Nucleus accumbens (tissue), 56 donors: ENCODE measurements at places on chromosomes 1 and 21.

- no peak for DNase-seq
These were observed 17.3 kb downstream of the RPS6KA1 start for GRCh38 chr1:26546819-26547218.

DNA sequence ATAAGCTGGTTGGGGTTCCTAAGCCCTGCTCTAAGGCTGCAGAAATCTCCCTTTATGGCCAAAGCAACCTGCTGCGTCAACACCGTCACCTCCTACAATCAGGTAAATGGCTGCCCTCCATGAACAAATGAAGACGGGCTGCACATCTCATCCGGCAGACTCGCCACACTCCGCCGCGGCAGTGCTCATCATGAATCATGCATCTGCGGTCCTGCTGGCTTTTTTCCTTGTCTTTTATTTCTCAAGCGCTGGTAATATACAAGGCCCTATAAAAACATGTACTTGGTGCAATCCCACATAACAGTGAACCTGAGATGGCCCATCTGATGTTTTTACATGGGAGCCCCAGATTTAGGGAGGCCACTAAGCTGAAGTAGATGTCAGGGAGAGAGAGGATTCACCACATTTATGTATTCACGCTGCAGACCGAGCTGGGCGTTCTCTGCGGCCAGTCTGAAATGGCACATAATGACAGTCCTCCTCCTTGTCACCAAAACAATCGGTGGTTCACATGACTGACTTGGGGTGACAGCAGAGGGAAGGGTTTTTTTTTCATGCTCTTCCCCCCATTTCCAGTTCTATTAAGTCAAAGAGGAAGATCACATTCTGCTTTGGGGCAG is 91.6 kb downstream of the KAZN start:
- no peak for DNase-seq

- DNase-seq = peak; percentile 38
These were observed 46.2 kb upstream of the BCL9 start for GRCh38 chr1:147494998-147495580.

DNA sequence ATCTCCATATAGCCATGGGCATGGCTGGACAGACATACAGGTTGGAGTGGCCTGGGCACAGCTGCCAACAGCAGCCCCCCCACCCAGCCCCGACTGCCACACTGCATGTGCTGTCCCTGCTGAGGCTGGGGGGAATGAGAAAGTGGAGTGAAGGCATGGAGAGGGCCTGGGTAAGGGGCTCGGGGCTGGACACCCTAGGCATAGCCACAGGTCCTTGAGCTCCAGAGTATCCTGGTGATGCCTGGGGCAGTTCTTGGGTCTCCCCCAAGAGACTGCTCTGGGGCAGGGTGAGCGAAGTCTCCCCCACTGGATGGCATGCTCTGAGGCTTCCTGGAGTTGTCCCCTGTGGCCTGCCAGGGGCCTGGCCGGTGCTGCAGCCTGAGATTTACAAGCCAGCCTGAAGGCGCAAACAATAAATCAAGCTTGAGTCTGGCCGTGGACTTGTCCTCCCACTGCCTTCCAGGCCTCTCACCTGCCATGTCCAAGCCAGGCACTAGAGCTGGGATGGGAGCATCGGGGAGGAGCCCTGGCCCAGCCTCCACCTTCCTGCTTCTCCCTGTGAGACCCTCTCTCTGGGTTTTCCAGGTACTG is 53.6 kb downstream of the FOXO6 start:
- DNase-seq = no peak

DNA sequence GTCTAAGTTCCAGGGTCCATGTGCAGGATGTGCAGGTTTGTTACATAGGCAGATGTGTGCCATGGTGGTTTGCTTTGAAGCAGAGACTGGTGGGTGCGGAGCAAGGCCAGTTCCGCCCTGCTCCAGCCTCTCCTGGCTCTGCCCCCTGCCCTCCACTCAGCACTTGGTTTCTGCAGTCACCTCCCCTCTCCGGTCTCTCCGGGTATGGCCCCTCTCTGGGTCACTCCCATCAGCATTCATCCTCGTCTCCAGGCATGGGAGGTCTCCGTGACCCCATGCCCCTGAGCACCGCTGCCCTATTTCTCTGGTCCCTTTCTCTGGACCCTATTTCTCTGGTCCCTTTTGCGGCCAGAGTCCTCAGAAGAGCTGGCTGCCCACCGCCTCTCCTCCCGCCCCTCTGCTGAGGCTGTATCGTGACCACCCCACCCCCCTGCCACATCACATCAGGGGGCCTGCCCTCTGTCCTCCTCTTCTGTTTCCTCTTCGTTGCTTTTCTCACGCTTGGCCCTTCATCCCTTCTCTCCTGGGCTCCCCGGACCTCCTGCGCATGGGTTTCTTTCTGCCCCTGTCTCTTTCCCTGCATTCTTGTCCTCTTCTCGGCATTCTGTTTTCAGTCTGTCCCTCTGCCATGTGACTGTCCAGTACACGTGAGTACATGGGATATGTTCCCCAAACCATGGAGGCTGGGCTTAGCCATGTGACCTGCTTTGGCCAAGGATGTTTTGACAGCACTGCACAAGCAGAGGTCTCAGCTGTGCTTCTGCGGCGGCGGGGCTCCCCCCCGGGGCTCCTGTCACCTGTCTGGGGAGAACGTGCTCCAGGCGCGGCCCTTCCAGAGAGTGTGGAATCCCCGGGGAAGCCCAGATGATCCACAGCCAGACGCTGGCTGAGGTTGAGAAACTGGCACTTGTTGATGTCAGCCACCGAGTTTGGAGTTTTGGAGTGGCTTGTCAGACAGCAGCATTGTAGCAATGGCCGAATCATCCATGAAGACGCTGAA is 54.4 kb upstream of the C1orf174 start:
- DNase-seq = no peak

- DNase-seq = no peak
These were observed 58.9 kb downstream of the TGFBR3 start for GRCh38 chr1:91827087-91827458.

DNA sequence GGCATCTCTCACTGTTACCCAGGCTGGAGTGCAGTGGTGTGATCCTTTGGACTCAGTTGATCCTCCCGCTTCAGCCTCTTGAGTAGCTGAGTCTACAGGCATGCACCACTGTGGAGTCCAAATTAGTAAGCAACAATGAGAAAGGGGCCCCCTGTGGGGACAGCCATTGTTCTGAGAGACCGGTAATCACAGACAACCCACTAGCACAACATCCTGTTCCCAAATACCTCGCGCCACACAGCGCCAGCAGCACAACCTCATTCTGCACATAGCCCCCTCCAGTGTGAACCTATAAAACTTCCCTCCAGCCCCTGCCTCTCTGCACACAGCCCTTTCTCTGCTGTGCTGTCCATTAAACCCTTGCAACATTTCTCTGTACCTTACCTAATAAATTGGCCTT is 226.4 kb downstream of the DYRK1A start:
- no peak for DNase-seq

- no peak for DNase-seq
These were observed 534.3 kb upstream of the OLFM3 start for GRCh38 chr1:102531036-102531435.

DNA sequence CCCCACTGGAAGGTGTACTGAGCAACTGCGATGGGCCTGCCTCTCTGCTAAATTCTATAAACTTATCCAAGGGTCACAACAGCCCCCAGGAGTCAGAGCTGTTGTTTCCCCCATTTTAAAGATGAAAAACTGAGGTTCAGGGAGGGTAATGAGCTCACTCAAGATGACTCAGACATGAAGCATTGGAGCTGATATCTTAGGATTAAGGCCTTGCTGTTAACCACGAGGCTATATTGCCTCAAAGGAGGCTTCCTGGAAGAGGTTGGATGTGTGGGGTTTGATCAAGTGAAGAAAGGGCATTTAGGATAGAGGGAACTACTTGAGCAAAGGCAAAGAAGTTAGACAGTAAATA is 6.7 kb downstream of the LDLRAP1 start:
- no peak for DNase-seq

- DNase-seq = no peak
These were observed 28.4 kb upstream of the NPPB start for GRCh38 chr1:11886986-11887665.

GRCh38 chr1:200374569-200375295 is 35.1 kb downstream of the ZNF281 start:
- DNase-seq = no peak

DNA sequence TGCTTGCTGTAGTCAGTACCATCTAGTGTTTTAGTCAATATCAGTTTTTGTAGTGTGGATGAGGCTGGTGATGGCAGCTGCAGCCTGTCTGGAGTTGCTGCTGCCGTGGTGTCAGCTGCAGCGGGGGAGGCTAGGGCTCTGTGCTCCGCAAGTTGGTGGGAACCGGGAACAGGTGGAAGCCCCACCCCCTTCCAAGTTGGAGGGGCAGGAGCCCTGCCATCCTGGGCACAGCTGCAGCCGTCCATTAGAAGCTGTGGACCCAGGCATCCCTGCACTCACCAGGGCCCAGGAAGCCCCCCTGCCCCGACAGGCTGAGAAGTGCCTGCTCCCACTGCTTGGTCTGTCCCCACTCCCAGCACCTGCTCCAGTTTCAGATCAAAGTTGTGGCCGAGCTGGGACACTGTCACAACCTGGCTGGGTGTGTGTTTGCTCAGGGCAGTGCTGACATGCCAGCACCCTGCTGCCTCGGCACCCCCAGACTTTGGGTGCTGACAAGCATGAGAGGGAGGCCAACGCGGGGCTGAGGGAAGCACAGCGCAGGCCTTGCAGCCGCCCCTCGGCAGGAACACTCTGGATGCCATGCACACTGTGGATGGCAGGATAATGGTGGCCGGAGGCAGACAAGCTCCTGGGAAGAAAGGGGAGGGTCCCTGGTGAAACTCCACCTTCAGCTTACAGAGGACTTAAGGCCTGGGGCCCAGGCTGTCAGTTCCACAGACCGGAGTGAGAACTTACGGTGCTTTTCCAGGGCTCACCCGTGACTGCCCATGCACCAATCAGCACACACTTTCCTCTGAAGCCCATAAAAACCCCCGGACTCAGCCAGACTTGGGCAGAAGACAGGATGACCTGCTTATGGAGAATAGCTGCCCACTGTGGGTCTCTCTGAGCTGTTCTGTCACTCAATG is 86.9 kb downstream of the ADARB1 start:
- no peak for DNase-seq

DNA sequence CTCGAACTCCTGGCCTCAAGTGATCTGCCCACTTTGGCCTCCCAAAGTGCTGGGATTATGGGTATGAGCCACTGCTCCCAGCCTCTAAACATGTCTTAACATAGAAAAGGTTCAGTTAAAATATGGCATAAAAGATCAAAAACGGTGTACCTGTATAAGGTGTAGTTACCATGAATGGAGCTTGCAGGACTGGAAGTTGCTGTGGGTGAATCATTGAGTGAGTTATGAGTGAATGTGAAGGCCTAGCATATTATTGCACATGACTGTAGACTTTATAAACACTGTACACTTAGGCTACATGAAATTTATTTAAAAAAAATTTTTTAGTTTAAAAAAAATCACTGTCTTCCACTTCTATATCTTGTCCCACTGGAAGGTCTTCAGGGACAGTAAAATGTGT is 15.7 kb downstream of the ABCD3 start:
- DNase-seq = no peak

- no peak for DNase-seq
These were observed 2.0 kb downstream of the PRMT6 start for GRCh38 chr1:107058245-107059032.

DNA sequence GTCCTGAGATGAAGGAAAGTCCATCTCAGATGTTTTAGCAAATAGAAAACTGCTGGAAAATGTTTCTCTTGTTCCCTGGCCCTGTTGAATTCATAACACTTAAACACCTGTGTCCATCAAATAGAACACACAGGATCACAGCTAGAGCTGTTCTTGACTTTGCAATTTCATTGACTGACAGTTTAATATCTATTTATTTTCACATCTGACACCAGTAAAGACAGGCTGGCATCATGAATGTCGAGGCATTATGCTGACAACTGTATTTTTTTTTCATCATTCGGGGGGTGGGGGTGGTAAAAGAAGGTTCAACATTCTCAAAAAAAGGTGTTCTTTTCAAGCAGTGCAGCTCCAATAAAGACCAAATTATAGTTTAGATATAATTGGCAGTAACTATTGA is 591.2 kb upstream of the PTBP2 start:
- DNase-seq = no peak

- DNase-seq = no peak
These were observed 6.8 kb downstream of the TENT5C start for GRCh38 chr1:117612517-117613248.
